GM23338 (cell line): ENCODE measurements at places on chromosomes 5 and 9.

DNA sequence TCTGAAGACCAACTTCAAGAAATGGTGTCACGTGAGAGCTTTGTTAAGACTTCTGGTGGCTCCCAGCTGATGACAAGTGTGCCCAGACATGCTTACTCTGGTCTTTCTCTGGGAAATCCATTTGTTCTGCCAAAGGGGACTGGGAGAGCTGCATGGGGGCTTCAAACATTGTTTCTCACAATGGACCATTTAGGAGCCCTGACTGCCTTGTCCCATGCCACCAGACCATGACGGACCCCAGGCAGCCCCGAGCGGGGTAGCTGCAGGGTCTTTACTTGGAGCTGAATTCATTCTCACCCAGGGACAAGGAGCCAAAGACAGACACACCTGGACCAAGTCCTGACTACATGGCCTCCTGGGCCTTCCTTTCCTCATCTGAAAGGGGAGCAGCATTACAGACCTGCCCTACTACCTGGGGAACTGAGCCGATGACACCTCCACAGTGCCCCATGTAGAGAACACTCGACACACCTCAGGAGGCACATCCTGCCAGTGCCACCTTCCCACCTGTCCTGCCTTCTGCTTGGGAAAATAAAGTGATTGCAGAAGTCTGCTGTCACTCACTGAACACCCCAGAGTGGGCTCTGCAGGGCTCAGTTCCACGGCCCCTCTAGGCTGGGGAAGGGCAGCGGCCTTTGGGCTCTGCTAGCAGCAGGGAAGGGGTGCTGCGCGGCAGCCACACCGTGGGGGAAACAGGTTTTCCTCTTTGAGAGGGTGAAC lies 169.0 kb downstream of the DAB2IP start:
- DNase-seq, result no peak

DNA sequence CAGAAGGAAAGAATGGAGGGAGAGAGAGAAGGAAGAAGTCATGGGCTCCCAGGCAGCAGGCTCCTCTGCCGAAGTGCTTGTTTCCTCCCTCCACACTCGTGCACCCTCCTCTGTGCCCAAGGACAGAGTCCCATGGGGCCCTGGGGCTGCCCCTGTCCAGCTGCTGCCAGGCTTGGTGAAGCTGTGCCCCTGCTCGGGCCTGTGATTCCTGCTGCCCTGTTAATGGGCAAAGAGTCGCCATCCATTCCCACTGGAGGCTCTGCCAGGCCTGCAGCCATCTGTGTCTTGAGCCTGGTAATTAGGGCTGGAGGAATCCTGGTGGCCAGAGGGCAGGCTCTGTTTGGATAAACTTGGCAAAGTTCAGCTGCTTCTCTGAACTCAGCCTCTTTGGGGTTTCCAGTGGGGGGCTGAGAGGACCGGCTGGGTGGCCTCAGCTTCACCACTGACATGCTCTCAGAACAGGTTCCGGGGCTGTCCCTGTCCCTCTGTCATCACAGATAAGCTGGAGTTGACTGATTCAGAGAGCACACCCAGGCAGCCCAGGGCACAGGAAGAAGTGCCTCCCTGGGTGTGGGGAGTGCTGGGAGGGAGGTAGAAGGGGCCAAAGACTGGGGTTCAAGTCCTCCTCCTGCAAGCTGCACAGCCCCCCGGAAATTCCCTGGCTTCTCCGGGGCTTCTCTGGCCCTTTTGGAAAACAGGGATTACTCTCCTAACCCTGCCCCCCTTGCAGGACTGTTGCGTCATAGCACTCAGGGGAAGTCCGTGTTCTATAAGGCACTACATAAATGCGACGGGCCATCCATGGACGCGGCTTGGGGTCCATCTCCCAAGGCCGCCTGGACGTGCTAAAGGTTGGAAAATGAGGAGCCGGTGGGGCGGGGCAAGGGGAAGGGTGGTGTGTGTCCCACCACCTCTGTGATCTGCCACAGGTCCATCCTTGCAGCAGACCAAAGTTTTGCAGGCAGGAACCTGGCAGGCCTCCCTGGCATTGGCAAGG lies 154.8 kb downstream of the PAX5 start:
- no peak for DNase-seq

DNA sequence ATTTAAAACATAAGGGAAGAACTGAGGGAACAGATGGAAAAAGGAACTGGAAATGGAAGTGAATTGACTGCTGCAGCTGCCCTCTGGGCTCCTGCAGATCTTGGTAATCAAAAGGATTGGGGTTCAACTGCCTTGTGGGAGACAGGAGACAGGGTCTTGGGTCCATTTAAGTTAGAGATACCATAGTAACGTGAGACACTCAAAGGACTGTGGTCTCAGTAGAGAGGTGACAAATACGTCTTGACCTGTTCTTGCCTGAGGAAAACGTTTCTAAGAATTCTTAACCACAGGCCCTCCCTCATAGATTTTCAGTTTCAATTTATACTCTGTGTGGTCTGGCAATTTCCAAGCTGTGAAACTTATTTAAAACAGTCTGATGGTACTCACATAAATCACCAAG lies 100.8 kb upstream of the DHFR start:
- DNase-seq, result no peak

- no peak for DNase-seq
Observed at GRCh38 chr9:75824816-75825568, 65.5 kb upstream of the PCSK5 start.

DNA sequence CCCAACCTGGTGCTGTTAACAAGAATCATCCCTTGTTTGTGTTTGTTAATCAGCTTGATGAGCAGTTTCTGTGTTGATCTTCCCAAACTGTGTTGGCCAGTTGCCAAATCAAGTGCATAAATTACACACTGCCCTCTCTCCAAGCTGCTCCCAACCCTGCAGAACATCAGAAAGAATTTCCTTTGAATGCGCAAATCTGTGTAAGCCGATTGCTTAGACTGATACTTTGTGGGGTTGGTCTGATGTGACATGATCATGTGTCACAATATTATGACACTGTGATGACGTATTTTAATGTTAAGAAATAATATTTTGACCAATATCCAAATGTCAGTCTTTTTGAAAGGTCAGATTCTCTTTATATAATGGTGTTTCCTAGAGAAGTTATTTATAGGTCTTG lies 766.4 kb upstream of the WWC1 start:
- DNase-seq, result no peak

DNA sequence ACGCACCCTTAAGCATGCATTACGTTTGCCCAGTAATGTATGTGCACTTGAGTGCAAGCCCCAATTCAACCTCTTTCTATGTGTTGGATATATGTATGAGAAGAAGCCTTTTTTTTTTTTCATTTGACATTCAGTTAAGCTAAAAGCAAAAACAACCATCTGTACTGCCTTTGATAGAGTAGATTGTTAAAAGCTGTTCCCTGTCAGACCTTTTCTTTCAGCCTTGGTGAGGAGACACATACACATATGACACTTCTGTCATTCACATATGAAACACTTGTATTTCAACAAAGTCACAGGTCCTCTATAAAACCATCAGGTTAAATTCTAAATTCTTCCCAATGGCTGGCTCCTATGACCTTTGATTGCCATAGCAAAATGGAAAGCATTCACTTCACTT lies 40.2 kb upstream of the STARD4 start:
- no peak for DNase-seq
